Activated T-helper 1 cell treated with anti-CD3 and anti-CD28 coated beads, Interleukin-12 subunit alpha, Interleukin-12 subunit beta, Interleukin-2, Interleukin-4 antibody, amounts not matched to agents 30 ng/mL and 10 ng/mL and 1 ng/mL, durations not matched to agents 14 hours and 24 hours and 36 hours (primary cell): ENCODE measurements at places on chromosomes 12 and 14.

- peak; percentile 20 for DNase-seq
Observed at GRCh38 chr12:67592228-67593011, 56.1 kb upstream of the DYRK2 start.

DNA sequence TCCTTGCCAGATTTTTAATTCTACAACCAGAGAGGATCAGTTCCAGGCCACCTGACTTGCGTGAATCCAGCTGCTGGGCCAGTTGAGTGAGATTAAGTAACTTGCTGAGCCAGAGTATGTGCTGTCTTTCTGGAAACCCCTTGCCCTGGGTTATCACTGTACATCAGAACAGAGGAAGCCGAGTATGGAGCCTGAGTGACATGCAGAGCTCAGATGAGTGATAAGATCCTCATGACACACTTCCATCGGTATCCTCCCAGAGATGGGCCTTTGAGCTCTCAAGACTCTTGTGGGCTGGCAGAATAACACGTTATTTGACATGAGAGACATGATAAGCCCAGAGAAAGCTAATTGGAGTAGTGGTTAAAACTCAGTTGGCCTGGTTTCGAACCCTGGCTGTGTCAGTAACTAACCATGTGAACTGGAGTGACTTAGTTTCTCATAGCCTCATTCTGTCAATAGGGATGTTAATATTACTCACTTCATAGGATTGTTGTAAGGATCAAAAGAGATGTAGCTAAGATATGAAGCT is 388.1 kb downstream of the ZFP36L1 start:
- DNase-seq, result no peak

- no peak for DNase-seq
Observed at GRCh38 chr14:62031504-62031903, 269.3 kb downstream of the SNAPC1 start.

DNA sequence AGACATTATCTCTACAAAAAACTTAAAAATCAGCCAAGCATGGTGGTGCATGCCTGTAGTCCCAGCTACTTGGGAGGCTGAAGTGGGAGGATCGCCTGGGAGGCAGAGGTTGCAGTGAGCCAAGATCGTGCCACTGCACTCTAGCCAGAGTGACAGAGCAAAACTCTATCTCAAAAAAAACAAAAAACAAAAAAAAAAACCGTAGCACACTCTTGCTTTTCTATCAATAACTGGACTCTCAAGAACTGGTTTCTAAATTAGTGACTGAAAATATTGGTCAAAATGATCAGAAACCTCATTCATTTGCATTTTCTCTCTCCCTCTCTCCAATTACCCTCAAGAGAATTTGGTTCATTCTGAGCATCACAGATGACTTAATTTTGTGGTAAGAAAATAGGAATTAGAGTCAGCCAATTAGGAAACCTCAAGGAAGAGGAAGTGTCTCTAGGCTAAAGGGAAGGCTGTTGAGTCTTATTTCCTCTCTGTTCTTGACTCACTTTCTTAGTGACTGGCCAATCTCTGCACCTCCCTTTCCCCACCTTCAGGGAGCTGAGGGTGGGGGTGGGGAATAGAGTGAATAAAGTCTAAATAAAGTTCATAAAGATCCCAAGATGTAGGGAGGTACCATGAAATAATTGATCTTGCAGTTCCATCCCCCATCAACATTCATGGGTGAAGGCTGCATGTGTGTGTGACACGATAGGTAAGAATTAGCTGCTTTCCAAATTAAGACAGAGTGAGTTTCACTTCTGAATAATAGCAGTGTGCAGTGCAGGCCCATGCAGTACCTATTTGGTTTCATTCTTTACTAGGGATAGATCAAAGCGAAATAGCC is 6.8 kb upstream of the PSMA6 start:
- DNase-seq, result peak; percentile 17

- DNase-seq, result no peak
Observed at GRCh38 chr12:80939231-80939950, 1.7 kb upstream of the LIN7A start.

DNA sequence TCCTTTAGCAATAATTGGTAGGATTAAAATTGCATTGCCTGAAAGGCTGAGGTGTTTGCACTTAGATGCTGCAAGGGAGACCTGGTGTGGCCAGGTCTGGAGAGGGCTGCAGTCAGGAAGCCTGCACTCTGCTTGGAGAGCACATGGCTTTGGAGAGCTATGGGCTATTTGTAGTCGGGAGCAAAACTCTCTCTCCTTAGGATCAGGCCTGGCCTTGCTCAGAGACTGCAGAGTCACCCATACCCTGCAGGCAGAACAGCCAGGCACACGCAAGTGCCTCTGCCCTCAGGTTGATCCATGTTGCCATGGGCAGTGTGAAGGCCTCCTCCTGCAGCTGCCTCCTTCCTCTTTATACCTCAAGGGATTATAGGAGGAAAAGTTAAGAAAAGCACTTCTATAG is 26.8 kb downstream of the CKB start:
- no peak for DNase-seq

DNA sequence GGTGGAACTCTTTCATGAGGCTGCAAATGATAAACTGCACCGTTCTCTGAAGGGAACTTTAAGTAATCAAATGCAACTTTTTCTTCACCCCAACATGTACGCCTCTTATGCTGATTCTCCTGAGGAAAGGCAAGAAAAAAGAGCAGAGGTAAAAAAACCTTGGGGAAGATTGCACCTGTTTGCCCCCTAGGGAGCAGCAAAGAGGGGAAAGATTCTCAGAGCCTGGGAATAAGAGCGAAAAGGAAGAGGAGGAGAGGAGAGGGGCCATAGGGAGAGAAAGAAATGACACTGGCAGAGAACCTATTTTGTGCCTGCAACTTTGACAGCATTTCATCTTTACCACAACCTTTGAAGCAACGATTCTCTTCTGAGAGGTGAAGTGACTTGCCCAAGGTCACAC is 254.6 kb downstream of the KSR2 start:
- DNase-seq, result no peak

GRCh38 chr12:91388573-91388972 is 206.0 kb upstream of the DCN start:
- DNase-seq, result no peak

GRCh38 chr14:89479802-89480201 is 62.8 kb upstream of the FOXN3 start:
- no peak for DNase-seq

- no peak for DNase-seq
Observed at GRCh38 chr14:64995291-64995690, 8.6 kb downstream of the FNTB start.

GRCh38 chr12:119486599-119487154 is 106.9 kb upstream of the TMEM233 start:
- DNase-seq, result no peak

DNA sequence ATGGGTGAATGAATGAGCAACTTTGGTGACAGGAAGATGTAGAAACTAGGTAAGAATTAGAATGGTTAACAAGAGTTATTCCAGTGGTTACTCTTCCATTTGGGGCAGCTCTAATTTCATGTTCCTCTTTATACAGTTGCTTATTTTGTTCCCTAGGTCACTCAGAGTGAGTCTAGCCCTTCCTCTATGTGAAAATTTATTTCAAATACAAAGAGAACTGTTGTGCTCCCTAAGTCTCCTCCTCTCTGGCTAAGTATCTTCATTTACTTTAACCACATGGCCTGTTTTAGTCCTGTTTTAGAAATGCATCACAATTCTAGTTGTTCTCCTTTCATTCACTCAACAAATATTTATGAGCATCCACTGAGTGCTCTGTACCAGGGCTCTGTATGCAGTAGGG is 51.1 kb upstream of the HIF1A start:
- DNase-seq, result no peak
